ENCODE measurements at places on chromosomes 16 and 17.

DNA sequence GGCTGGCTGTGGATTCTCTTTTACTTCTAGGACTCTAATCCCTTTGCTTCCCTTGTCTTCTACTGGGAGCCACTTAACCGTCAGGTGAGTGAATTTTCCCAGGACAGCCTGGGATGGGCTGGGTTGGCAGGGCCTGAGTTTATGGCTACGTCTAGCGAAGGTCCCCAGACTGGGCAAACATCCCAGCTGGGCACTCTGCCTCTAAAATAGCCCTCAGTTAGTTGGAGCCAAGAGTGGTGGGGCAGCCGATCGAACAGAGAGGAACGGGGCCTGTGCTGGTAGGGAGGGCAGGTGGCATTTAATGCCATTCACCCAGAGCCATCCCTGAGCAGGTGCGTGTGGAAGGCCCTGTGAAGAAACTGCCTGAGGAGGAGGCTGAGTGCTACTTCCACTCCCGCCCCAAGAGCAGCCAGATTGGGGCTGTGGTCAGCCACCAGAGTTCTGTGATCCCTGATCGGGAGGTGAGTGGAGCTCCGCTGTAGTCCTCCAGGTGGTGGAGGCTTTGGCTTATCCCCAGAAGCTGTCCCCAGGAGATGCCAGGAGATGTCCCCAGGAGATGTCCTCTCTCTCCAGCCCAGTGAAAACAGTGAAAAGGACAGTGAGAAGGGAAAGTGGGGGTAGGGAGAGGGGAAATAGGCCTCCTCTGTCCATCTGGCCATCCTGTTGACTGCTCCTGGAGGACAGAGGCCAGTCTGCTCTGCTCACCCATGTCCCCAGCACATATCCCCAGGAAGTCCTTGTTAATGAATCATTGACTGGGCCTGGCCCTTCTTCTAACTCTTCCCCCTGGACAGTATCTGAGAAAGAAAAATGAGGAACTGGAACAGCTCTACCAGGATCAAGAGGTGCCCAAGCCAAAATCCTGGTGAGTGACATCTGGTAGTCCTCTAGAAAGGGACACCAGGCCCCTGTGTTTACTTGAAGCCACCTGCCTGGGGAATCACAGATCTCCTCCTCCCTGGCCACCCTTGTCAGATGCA lies 4.4 kb downstream of the PNPO start:
- DNase-seq: no peak

GRCh38 chr16:24851700-24852099 lies 5.9 kb downstream of the SLC5A11 start:
- no peak for DNase-seq

DNA sequence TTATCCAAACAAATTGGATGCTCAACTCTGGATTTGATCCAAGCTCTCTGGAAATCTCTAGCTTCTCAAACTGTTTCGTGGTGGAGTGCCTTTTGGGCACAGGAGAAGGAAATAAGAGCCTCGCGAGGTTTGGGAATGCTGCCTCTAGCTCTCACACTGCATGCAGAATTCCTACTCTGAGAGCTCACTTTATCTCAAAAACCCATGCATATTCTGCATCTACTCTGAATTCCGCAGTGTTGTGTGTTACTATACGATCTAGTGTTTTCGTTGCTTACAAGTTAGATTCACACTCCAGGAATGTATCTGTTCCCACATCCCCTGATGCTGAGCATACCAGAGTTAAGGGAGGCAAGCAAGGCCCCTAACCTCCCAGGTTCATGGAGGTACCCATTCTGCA lies 462.7 kb downstream of the WWOX start:
- DNase-seq: no peak

GRCh38 chr16:27729516-27730304 lies 179.8 kb downstream of the KATNIP start:
- DNase-seq: no peak

DNA sequence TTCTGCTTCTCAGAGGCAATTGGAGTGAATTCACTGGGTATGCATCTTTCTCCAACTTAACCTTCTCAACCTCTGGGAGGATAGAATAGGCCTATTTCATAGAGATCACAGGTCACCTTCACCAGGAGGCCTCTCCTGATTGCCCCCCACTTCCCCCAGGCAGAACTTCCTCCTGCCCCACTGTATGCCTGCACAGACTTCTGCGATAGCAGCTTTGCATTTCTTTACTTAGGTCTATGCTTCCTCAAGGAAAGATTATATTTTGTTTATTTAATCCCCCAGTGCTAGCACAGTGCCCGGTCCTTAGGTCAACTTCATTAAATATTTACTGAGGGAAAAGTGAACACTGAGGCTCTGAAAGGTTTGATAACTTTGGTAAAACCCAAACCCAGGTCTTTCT lies 19.9 kb downstream of the MYO18A start:
- DNase-seq: no peak

- no peak for DNase-seq
Measured at GRCh38 chr17:4354862-4355514, 11.5 kb downstream of the UBE2G1 start.

DNA sequence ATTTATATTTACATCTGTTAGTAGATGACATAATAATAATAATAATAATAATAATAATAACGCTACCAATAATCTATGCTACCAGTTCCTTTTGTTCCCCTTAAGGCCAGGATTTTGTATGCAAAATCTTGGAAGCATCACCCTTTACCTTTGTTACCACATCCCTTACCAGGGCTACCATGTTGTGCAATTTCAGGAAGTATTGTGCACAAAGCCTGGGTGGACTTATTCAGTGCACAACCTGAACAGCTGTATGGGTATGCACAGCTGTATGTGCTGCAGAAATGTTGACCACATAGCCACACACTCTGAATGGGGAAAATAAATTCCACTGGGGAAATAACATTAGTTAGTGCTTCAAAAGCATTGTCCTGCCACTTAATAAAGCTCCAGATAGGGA lies 19.9 kb upstream of the CALB2 start:
- DNase-seq: no peak

DNA sequence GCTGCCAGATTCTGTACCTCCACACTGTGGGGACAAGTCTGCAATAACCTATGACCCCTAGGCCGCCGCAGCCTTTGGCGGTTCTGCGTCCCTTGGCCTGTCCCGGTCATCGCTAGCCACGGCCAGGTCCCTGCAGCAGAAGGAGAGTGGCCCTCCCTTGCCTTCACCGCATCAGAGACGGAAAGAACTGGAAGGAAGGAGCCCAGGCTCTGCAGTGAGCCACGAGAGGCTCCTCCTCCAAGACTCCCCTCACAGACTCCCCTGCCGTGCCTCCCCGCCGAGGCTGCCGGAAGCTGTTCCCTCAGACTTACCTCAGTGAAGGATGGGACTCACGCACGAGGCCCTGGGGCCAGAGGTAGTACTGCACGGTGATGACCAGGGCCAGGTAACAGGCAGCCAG lies 11.0 kb downstream of the SLC38A8 start:
- no peak for DNase-seq

GRCh38 chr17:59601130-59601529 lies 18.6 kb upstream of the CLTC start:
- no peak for DNase-seq

DNA sequence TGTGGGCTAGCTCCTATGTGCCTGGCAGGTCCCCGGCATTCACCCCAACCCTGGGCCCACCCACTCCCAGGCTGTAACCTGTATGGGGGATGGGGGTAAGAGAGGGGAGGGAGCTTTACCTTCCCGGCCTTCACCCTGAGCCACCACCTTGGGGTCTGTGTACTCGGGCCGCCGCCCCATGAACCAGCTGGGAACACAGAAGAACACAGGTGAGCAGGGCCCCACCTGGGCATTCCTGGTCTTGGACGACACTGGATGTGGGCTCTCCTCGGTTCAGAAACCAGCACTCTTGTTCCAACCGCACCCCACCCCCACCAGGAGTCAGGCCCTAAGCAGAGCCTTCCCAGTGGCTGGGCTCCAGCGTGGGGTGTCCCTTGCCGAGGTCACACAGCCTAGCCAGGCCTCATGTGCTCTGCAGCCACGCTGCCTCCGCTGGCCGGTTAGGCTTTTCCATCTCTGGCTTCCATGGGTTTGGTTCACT lies 18.8 kb downstream of the B9D1 start:
- DNase-seq: no peak
